ENCODE measurements at places on chromosomes 2 and 18.

- DNase-seq, result no peak
These were observed 129.8 kb upstream of the TANK start for GRCh38 chr2:161030260-161031063.

GRCh38 chr2:218716070-218716469 lies 5.4 kb downstream of the TTLL4 start:
- no peak for DNase-seq

DNA sequence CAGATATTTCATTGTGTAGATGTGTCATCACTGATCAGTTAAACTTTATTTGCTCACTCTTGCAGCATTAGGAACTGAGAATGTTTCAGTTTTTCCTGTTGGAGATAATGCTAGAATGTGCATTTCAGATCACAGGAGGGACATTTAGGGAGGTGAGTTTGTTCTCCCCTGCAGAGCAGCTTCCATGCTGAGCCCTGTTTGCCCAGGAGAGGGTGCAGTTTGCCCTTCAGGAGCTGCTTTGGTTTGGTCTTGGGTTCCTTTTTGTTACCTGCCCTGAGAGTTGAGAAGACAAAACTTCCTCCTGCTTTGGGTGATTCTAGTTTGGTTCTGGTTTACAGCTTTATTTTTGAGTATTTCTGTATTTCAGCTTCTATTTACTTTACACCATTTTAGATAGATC lies 49.9 kb downstream of the DGKD start:
- peak; percentile 75 for DNase-seq

- DNase-seq, result no peak
These were observed 302.7 kb upstream of the ZC3H15 start for GRCh38 chr2:186183406-186183805.

- no peak for DNase-seq
These were observed 66.6 kb upstream of the WIPF1 start for GRCh38 chr2:174664084-174664759.

GRCh38 chr2:68282811-68283418 lies 30.6 kb upstream of the PPP3R1 start:
- peak; percentile 61 for DNase-seq

DNA sequence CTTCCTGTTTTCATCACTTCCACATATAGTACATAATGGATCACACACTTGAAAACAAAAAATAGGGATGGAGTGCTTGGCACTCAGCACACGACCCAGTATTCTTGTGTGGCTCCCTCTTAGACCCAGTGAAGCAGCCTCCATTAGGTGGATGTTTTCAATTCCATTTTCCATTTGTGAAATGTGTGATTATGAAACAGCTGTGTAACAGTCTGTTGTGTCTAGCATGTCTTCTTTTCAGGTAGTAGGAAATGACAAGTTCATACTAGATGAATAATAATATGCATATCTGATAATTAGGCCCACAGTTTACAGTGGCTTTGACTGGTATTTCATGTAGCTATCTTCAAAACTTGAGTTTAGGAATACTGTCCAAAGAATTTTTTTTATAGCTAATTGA lies 35.5 kb downstream of the EML6 start:
- DNase-seq, result no peak

- DNase-seq, result no peak
These were observed 515.7 kb upstream of the HS6ST1 start for GRCh38 chr2:128834207-128834879.

- no peak for DNase-seq
These were observed 187.7 kb downstream of the MYO3B start for GRCh38 chr2:170365686-170366085.

GRCh38 chr2:16394072-16394985 lies 271.3 kb downstream of the CYRIA start:
- DNase-seq, result peak; percentile 37

DNA sequence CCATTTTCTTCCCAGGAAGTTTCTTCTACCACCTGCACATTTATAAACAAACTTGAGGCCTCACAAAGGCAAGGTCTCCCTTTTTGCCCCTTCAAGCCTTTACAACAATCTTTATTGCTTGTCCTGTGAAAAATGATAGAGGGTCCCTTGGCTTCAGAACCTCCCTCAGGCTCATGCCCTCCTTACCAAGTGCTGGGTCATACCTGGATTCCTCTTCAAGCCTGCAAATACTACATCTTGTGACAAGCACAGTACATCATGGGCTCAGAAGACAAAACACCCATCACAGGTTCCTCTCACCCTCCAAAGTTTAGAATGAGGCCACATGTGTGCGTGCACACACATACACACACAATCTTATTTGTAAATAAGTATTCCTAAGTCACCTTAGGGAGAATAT lies 9.1 kb downstream of the CAPN14 start:
- DNase-seq, result no peak

DNA sequence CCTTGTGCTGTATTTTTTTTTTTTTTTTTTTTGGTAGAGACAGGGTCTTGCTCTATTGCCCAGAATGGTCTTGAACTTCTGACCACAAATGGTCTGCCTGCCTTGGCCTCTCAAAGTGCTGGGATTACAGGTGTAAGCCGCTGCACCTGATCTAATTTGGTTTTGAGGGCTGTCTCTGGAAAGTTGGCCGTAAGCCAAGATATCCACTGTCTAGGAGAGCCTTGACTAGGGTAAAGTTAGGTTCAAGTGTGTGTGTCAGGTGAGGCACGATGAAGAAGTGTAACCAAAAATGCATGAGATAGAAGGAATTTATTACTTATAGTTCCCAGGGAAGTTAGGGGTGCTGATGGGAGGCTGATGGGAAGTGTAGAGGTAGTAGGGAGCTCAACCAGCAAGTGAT lies 46.7 kb downstream of the INO80C start:
- DNase-seq, result no peak

DNA sequence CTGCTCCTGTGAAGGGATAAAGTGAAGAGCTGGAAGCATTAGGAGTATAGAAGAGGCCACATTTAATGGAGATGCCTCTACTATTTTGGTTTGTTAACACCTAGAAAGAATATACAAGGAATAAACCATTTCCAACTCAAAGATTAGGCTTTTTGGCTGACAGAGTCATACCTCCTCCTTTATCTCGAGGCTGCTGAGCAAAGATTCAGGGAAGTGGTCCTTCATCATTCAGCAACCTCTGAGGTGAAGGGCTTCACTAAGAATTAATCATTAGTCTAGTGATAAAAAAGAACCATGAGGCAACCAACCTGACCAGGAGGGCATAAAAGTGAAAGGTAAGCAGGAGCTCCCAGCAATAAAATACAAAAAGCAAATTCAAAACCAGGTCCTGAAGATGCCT lies 25.8 kb downstream of the AAK1 start:
- DNase-seq, result no peak

GRCh38 chr2:237421542-237422116 lies 7.7 kb upstream of the COL6A3 start:
- DNase-seq, result peak; percentile 85

DNA sequence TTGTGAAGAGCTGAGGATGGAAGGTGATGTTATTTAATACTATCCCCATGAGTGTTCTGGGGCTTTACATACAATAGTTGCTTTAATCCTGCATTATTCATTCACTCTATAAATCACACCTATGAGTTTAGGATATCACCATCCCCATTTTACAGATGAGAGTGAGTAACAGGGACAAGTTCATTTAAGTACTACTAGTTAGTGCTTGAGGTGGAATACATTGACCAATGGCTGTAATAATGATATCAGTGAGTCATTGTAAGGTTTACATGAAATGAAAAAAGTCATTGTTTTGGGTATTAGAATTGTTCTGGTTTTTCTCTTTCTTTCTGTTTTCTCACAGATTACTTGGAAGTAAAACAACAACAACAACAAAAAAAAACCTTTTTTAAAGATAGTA lies 42.5 kb downstream of the TANC1 start:
- DNase-seq, result no peak

DNA sequence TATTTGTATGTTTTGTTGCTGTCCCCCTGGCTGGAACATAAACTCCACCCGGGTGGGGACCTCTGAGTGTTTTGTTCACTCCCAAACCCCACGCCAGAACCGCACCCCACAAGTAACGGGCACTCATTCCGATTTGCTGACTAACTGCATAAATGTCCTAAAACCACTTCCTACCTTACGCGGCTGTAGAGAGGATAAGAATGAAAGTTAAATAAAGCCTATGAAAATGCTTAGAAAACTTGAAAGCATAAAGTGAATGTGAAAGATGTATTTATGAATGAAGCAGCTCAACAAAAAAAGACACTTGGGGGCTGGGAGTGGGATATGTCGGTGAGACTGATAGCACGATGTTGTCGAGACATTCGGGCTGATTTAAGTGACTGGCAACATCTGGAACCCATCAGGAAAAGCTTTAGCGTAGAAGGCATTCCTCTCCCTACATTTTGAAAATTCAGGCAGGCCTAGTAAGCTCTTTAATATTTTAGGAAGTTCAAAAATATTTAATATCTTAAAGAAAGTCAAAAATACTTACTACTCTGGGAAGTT lies 206.7 kb downstream of the SH3RF3 start:
- no peak for DNase-seq

DNA sequence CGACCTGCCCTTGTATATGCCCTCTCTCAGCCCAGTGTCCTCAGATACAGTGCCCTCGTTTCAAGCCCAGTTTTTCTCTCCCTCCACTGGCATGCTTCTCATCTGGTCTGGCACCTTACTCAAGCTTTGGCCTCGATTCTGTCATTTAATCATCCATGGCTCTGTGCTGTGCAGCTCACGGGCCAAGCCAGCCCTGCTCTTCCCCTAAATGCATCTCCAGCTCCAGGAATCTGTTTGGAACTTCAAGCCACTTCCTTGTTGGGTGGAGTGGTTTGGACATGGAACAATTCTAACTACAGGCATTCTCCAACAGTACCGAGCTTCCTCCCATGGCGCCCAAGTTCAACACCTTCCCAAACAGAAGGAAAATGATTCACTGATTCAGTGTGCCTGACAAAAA lies 76.7 kb upstream of the ZNF397 start:
- DNase-seq, result no peak

- DNase-seq, result no peak
These were observed 693.5 kb downstream of the ARHGAP15 start for GRCh38 chr2:143822736-143823135.

- no peak for DNase-seq
These were observed 178.7 kb downstream of the PDE11A start for GRCh38 chr2:177893880-177894279.

- DNase-seq, result no peak
These were observed 58.2 kb upstream of the DSEL start for GRCh38 chr18:67574749-67575148.

DNA sequence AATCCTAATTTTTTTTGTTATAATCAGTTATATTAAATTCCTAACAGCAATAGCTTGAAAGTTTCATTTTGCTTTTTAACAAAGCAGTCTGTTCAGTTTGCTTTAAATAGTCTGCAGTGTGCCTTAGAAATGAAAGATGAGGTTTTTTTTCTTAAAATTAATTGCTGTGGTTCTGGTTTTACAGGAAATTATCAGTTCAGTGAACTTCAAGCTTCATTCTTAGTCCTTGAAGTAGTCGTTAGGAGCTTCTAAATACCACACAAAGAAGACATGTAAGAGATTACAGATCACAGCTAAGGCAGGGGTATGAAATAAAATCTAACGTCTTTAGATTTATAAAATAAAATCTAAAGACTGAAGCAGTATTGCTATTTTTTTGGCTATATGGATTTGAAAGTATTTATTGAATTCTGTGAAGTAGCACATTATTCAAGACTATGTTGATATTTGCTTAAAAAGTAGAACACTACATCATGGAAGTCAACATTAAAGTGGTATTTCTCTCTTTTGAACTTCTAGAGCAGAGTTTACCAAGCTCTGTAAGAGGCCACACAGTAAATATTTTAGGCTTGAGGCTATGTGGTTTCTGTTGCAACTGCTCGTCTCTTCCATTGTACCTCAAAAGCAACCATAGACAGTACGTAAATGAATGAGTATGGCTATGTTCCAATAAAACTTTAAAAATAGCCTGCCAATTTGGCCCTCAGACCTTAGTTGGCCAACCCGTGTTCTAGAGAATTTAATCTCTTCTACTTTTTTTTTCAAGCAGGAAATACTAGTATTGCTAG lies 81.5 kb upstream of the STON1 start:
- DNase-seq, result no peak

DNA sequence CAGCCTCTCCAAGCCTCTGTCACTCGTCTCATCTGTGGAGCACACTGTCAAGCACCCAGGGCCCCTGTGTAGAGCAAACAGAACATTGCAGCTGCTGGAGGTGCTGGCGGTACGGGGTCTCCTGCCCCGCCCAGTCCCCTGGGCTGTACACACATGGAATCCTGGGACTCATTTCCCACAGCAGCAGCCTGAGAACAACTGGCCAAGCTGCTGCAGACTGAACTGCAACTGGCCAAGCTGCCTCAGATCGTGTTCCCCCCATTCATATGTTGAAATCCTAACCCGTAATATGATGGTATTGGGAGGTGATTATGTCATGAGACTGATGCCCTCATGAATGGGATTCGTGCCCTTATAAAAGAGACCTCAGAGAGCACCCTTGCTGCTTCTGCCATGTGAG lies 130.5 kb downstream of the NCK2 start:
- no peak for DNase-seq

- DNase-seq, result no peak
These were observed 23.4 kb downstream of the SNTG2 start for GRCh38 chr2:974054-974453.

- no peak for DNase-seq
These were observed 113.4 kb downstream of the COPS8 start for GRCh38 chr2:237199082-237199481.

GRCh38 chr2:68127358-68128242 lies 30.1 kb upstream of the PNO1 start:
- DNase-seq, result no peak

- no peak for DNase-seq
These were observed 247.6 kb downstream of the SMAD2 start for GRCh38 chr18:47682876-47683275.

- DNase-seq, result peak; percentile 59
These were observed 34.4 kb upstream of the TRAPPC8 start for GRCh38 chr18:31977270-31977872.

DNA sequence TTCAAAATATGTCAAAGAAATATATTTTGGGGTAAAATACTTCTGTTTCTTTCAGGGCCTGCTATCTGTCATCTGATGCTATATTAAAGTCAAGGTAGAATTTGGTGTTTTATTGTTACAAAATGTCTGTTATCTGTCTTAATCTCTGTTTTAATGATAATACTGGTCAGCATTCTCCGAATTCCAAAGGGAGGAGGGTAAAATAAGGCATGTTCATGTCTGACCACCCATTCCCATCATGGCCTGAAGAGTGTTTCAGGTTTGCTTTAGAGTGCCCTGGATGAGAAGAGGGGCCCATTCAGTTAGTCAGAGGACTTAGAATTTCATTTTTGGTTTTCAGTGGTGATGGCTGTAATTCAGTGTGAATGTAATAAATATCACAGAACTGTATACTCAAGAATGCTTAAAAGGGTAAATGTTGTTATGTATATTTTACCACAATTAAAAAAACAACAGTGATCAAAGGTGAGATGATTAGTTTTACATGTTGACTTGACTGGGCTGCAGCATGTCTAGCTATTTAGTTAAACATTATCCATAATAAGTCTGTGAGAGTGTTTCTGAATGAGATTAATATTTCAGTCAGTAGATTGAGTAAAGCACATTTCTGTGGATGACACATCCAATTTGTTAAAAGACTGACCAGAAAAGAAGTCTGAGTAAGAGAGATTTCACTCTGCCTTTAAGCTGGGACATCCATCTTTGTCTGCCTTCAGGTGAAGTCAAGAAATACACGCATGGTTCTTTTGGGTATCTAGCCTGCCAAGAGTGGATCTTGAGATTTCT lies 467.9 kb upstream of the SYT4 start:
- DNase-seq, result no peak

Measured in H7 (cell line).